ENCODE measurements at places on chromosomes 1 and 21.

- DNase-seq = no peak
Observed at GRCh38 chr1:183195142-183195574, 9.1 kb downstream of the LAMC2 start.

DNA sequence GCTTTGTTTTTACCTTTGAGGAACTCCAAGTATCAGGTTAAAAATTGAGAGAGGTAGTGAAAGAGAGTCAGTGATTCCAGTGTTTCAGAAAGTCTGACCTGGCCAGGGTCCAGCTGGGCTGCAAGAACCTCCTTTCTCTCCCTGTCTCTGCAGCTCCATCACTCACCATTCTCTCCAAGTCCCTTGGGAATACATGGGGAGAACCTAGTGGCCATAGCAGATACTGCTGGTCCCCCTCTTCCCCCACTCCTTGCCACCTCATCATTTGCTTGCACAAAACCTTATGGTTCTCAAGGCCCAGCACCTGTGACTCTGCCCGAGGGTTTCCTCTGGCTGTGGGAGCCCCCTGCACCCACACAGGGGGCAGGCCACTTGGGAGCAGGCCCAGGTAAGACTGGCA lies 279.5 kb downstream of the KIF26B start:
- no peak for DNase-seq

DNA sequence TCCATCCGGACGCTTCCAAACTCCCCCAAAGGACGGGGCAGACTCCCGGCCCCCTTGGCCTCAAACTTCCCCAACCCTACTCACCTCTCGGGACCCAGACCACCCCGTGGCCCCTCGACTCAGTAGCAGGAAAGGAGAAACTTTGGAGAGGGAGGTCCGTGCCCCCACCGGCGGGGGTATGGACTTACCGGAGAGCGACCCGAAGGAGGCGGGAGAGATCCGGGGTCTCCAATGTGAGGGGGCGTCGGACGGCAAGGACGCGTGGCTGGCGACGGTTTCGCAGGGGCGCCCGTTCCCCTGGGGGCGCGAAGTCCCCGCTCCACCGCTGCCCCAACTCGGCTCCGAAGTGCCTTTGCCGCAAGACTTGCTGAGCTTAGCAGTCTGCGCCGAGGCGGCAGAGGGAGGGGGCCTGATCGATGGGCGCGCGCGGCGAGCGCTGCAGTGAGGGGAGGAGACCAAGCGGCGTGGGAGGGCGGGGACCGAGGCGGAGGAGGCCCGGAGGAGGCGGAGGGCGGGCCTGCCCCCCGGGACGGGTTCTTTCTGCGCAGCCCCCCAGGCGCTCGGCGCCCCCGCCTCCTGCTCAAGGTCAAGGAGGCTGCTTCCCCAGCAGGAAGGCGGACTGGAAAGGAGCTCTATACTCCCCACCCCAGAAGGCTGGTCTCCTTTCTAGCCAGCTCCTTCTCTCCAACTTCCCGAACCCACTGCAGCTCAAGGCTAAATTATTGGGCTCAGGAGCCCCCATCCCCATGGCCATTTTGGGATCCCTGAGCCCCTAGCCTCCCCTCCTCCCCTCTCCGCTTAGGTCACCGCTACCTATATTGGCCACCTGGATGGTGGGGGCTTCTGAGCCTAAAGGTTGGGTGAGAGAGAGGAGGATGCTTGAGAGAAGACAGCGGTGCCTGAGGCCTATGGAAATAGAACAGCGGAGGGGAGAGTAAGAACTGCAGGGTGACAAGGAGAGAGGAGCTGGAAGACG lies at the start of gene SYT2:
TSS of gene SYT2 (minus strand) at position 385 of the 976 bp plus-strand sequence. CDS start 104,682 bp downstream, outside the sequence.
- DNase-seq = no peak

DNA sequence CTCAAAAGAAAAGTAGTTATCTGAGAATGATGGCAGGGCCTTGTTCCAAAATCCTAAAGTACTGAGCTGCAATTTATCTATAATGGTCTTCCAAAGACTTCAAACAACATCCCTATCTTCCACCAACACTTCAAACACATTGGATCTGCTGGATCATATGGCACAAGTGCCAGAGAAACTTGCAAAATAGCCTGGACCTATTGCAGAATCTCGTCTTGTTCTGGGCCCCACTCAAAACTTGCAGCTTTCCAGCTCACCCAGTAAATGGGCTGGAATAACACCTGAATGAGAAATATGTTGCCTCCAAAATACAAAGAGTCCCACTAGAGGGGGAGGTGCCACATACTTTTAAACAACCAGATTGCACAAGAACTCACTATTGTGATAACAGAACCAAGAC lies 44.0 kb upstream of the PKN2 start:
- DNase-seq = no peak

GRCh38 chr21:20020026-20020425 lies 978.2 kb upstream of the NCAM2 start:
- no peak for DNase-seq

- DNase-seq = no peak
Observed at GRCh38 chr21:45593162-45594022, 50.1 kb upstream of the PCBP3 start.
